ENCODE measurements at places on chromosomes 2 and 18.
A peak's percentile ranks its signal among the peaks of the same experiment; 100 is the strongest.

DNA sequence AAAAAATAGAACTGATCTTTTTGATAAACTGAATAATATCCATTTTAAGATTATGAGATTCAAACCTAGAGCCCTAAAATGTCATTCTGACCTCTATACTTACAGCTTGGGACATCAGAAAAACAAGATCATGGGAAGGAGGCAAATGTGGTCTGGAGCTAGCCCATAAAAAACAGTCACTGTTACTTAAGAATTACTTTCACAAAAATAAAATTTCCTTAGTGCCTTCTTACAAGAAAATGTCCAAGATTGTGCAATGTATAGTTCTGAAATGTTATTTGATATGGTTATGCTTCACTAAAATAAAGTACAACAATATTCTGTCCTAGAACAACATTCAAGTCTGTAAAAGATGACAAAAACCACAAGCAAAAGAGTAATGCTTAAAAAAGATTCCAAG, 247.6 kb downstream of the DYM start:
- no peak for DNase-seq

DNA sequence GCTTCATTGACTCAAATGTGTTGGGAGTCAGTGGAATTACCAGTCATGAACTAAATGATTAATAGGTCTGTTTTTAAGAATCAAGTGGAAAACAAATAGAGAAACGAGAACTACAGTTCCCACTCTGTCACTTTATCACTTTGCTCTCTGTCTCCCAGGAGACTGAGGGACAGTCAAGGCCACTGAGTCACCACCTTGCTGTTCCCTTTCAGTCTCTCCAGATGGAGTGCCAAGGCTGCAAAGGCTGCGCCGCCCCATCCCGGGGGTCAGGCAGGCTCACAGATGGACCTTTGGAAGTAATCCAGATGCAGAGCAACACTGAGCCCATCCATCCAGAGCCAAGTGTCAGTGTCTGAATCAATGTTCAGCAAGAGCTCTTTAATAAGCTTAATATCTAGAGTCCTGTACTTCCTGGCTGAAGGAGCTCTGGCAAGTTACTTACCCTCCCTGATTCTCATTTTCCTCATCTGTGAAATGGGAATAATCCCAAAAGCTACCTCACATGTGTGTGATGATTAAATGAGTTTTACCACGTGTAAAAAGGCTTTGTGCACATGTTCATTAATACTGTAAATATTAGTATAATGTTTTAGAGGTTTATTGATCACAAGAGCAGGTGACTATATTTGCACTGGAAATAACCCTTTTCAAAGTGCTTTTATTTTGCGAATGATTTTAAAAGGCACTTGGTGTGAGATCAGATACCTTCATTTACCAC, 43.0 kb upstream of the EFEMP1 start:
- DNase-seq, result peak; percentile 54

DNA sequence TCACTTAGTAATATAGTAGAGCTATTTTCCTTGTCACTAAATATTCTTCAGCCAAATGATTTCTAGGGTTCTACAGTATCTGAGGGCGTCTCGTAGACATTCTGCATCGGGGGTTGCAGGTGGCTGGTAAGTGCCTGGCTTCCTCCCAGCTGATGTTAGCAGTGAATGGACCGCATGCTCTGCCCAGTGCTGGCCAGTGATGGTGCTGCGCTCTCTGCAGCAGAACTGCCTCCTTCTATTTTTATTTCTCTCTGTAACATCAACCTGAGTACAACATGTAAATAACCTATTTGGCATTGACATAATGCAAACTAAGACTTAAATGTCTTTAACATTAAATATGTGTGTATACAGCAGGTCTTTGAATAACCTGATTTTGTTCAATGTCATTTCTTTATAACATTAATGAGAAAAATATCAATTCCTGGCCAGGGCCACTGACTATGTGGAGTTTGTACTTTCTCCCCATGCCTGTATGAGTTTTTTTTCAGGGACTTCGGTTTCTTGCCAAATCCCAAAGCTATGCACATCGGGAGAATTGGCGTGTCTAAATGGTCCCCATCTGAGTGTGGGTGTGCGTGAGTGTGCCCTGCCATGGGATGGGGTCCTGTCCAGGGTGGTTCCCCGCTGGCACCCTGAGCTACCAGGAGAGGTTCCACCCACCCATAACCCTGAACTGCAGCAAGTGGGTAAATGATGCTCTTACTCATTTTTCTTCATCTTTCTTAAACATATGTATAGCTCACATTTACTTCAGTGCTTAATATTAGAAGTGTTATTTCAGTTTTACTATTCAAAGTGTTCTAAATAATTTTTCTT, 278.2 kb upstream of the EPAS1 start:
- peak; percentile 41 for DNase-seq

GRCh38 chr2:48529194-48529593, 760 bp upstream of the STON1 start:
- peak; percentile 76 for DNase-seq

- DNase-seq, result no peak
Measured at GRCh38 chr18:33745871-33746545, 168.0 kb downstream of the ASXL3 start.

DNA sequence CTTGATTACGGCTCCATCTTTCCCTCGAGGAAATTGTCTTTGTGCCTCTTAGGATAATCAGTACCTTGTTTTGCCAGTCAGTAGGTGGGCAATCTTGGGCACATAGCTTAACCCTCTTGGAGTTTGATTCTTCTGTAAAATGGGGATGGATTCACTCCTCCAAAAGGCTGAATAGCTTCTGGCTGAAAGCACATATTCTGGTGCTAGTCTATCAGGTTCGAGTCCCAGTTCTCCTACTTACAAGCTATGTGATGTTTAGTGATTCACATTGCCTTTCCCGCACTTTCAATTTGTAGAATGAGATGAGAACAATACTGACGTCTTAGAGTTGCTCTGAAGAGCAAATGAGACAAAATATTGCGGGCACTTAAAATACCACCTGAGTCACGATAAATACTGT, 43.9 kb downstream of the ATIC start:
- DNase-seq, result no peak

Data from islet precursor cell (in vitro differentiated cells).